Activated T-helper 1 cell treated with anti-CD3 and anti-CD28 coated beads, Interleukin-2, amount 50 U/mL, for 16 hours (primary cell): ENCODE measurements at places on chromosomes 12 and 14.

GRCh38 chr14:103725739-103726395, 10.3 kb downstream of the ZFYVE21 start:
- DNase-seq: no peak

- DNase-seq: no peak
Measured at GRCh38 chr12:91377436-91377835, 194.8 kb upstream of the DCN start.

GRCh38 chr14:75401361-75401760, 26.5 kb upstream of the JDP2 start:
- DNase-seq: no peak

DNA sequence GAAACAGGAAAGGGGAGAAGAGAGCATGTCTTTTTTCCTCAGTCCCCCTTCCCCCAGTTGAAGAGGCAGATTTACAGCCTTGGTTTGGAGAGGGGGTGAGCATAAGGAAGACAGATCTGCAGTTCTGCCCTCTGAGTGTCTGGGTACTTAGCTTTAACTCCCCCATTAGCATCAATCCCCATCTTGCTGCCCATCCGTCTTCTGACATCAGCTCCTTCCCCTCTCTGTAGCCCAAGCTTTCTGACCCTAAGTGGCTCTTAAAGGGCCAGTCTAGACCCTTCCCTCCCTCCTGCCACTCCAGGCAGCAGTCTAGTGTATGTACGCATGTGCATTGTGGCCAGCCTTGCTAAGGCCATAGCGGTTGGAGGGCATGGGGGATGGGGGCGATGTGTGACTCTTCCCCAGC, 7.3 kb downstream of the GPR84 start:
- no peak for DNase-seq

GRCh38 chr14:68707482-68707881, 85.4 kb downstream of the ZFP36L1 start:
- DNase-seq: no peak

GRCh38 chr12:67154901-67155300, 114.3 kb upstream of the CAND1 start:
- DNase-seq: no peak

DNA sequence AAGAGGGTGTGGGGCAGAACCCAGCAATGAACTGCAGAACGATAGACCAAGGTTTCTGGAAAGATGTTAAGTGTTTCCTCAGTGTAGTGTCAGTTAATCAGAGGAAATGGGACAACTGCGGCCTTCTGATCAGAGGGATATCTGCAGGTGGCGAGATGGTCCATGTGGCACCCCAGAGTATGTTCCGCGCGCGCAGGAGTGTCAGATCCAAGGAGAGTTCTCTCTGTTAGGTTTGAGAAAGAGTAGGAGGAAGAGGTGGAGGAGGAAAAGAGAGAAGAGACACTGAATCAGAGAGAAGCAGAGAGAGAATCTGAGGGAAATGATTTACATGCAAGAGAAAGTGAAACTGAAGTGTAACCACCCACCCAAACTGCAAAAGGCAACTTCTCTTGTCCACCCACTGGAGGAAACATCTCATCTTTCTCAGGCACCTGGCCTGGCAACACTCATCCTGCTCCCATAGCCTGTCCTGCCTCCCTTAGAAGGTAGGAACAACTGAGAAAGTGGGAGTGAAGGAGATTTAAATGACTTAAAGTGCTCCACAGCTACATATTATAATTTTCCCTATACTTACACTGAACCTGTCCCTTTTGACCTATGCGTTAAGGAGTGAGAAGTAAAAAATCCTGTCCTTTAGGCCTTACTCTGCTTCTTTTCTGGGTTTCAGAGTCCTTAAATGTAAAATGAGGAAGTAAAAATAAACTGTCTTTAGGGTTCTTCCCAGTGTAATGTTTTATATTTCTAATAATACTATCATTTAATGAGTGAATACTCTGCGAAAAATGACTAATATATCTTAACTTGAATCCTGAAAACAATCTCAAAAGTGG, 6.8 kb upstream of the TESPA1 start:
- DNase-seq: peak; percentile 9

DNA sequence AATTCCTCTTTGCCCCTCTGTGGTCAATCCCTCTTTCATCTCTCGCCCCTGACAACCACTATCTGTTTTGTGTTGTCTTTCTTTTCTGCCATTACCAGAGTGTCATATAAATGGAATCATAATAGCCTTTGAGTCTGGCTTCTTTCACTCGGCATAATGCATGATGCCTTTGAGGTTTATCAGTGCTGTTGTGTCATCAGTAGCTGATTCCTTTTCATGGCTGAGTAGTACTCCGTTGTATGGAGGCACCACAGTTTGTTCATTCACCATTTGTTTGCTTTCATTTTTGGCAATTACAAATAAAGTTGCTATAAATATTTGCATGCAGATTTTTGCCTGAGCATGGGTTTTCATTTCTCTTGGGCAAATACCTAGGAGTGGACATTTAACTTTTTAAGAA, 47.2 kb downstream of the WSCD2 start:
- DNase-seq: no peak

DNA sequence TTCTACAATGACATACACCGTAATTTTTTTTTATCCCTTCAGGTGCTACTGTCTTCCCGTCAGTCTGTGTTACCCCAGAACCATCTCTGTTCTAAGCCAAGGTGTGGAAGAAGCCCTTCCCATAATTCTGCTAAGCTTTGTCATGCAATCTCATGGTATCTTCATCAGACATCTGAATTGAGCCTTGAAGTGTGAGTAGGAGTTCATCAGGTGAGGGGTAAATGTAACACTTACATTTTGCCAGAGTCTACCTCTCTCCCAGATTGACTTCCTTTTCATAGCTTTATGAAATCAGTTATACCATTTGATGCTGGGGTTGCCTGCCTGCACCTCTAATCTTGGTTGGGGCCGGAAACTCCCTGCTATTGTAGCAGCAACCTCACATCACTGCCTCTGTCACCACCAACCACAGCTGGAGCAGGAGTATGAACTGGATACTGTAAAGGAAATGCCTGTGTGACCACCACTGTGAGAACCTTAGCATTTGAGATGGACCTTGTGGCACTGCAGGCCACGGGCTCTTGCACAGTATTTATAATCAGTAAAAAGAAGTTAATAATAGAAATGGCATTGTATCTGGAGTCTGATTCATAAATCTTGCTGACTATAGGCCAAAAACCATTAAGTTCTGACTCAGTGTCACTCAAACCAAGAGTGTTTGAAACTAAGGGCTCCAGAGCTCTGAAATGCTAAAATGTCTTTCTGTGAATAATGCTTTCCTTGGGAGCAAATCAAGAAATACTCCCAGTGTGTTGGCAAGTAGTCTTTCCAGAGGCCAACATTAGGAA, 58.7 kb upstream of the STK38L start:
- DNase-seq: no peak

DNA sequence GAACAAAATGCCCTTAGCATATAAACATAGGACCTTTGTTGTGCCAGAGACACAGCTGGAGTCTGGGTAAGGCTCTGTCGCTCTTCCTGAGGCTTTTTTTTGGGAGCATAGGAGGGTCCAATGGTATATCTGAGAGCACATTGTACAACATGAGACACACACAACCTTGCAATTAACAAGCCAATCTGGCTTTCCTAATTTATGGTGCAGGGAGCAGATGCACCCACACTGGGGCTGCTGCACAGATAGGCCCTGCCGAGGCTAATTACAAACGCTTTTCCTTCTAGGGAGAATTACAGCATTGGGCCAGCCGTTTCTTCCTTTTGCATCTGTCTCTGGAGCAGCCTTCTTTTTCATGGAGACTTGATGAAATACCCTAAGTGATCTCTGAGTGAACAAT, 75.0 kb upstream of the OVCH1 start:
- DNase-seq: no peak

DNA sequence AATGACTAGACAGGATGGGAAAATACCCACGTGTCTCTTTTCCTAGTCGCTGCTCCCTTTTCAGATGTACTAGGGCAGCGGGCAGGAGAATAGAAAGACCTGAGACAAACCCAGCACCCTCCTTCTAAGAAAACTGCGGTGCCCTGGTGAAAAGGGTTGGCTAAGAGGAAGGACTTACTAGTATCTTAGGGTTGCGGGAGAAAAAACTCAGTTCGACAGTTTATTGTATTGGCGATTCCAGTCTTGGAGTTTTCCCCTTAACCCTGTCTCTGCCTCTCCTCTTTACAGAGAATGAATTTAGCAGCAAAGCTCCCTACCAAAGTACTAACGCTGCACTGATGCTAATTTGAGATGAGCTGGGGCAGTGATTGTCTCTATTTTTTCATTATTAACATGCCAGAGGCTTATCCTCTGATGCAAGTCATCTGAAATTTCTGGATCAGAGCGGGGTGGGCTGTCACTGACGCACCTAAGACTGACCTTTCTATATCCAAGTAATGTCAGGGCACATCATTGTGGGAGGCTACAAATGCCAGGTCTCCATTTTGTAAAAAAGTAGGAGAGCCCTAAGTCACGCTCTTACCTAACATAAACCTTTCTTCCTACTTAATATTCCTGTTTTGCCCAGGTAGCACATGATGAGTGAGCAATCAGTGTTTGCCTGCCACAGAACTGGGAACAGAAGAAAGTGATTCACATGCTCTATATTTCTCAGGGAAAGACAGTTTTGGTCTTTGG, 916 bp upstream of the PAWR start:
- DNase-seq: no peak

DNA sequence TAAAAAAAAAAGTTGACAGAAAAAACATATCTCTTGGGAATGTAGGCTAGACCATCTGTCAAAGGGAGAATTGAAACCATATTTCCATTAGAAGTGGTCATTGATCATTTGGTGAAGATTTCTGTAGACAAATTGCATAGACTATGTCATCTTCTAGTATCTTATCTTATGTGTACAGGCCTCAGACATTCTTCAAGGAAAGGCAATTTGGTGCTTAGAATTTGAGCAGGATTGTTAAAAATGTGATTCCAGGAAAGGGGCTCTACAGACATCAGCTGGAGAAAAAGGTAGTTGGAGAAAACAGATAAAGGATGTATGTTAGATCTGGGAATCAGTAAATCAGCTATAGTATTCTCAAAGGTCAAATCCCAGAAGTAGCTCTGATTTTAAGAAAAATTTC, 627.1 kb downstream of the TMTC2 start:
- no peak for DNase-seq

GRCh38 chr12:68832504-68832867, 24.5 kb downstream of the MDM2 start:
- no peak for DNase-seq

GRCh38 chr14:71267007-71267513, 359.8 kb downstream of the PCNX1 start:
- no peak for DNase-seq
